ENCODE measurements at places on chromosomes 2 and 18.

- no peak for DNase-seq
Observed at GRCh38 chr2:51350100-51350499, 318.2 kb upstream of the NRXN1 start.

- DNase-seq = no peak
Observed at GRCh38 chr2:191295088-191295487, 49.9 kb downstream of the MYO1B start.

GRCh38 chr2:8796878-8797550, 40.4 kb downstream of the KIDINS220 start:
- no peak for DNase-seq

- no peak for DNase-seq
Observed at GRCh38 chr18:55395799-55396198, 192.2 kb downstream of the TCF4 start.

DNA sequence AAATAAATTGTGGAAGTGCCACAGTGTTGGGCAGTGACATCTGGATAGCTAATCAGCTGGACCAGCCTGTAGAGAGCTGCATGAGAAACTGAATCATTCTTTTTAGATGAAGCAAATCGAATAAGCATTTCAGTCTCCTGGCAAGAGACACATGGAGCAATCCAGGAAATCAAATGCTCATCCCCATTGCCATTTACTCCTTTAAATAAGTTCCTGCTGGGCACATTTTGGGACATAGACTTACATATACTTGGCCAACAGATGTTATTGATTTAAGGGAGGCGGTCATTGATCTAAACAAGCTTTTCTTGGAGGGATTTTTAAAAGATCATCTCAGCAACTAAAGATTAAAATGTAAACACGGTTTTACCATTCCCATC, 307.1 kb downstream of the STK39 start:
- DNase-seq = no peak

DNA sequence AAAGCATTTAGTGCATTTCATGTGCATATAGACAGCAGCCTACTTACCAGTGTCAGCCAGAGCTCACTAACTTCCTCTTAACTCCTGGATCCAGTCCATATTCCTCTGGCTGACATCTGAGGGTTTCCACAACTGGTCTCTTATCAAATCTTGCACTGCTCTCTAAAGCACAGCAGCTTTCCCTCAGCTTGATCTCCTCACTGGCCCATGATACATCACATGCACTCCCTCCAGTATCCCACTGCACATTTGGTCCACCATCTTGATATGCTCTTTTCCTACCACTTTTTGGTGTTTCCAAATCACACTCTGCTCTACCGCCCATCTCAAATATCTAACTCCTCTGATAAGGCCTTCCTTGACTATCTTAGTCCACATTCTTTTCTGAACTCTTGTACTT, 105.0 kb upstream of the ZFP36L2 start:
- no peak for DNase-seq

GRCh38 chr2:146227152-146228019, 1617.4 kb upstream of the ACVR2A start:
- DNase-seq = no peak

GRCh38 chr18:6333981-6334380, 80.7 kb downstream of the L3MBTL4 start:
- DNase-seq = no peak

DNA sequence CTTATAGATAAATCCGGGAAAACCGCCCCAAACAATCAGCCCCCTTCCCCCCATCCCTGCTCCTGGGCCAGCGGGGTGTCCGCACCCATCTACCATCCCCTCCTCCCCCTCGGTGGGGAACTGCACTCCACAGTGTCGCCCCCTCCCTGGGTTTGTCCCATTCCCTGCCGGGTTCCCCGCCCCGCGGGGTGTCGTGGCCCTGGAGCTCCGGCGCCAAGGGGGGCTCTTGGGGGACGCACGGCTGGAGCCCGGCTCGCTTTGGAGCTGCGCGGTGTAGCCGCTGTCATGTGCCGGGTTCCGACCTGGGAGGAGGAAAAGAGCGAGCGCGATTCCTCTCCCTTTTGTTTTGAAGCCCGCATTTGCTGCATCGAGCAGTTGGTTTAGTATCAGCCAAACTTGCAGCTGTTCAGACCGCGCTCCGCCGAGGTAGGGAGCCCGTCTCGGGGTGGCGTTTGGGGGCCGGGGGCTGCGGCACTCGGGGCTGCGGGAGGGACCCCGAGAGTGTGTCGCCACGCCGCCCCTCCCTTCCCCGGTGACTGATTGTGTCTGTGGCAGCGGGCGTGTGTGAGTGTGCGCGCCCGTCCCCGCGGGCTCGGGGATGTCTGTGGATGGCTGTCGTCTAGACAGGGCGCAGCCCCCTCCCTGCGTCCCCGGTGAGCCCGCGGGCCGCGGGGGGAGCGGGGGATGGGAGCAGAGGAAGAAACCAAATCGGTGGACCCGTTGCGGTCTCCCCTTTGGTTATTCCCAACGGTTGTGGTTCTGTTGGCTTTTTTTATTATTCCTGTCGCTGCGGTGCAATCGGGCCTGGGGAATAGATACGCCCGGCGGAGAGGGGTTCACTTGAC, 797 bp downstream of the CTIF start:
- no peak for DNase-seq

GRCh38 chr2:176733698-176734430, 464.6 kb downstream of the MTX2 start:
- DNase-seq = no peak

DNA sequence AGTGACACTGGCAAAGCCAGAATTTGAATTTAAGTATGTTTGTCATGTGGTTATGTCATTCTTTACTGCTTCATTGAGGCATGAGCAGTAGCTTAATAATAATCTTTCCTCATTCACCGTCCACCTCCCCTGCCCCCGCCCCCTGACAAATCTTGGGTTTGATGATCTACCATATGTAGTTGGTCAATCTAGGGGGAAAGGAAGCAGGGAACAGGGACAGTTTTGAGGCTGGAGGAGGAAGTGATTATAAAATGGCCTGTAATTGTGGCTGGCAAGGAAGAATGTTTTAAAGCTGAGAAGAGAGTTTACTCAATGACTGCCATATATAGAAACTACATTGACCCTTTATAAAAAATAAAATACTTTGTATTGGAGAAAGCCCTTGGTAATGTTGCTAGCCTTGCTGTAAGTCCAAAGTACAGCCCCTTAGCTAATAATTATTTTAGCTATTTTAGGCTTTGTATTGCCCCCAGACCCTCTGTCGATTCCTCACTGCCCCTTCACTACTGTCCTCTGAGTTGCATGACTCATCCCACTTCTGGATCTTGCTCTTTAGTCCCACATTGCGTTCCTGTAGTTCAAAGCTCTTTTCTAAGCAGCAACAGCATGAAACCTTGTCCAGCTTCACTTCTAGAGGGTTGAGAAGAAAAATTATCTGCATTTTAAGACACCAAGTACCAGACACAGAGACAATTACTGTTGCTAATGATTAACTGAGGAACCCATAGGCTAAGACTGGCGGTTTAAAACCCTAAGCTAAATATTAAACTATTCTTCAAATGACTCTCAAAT, 38.4 kb downstream of the PELI1 start:
- no peak for DNase-seq

- no peak for DNase-seq
Observed at GRCh38 chr2:187580462-187581124, 26.4 kb upstream of the TFPI start.

DNA sequence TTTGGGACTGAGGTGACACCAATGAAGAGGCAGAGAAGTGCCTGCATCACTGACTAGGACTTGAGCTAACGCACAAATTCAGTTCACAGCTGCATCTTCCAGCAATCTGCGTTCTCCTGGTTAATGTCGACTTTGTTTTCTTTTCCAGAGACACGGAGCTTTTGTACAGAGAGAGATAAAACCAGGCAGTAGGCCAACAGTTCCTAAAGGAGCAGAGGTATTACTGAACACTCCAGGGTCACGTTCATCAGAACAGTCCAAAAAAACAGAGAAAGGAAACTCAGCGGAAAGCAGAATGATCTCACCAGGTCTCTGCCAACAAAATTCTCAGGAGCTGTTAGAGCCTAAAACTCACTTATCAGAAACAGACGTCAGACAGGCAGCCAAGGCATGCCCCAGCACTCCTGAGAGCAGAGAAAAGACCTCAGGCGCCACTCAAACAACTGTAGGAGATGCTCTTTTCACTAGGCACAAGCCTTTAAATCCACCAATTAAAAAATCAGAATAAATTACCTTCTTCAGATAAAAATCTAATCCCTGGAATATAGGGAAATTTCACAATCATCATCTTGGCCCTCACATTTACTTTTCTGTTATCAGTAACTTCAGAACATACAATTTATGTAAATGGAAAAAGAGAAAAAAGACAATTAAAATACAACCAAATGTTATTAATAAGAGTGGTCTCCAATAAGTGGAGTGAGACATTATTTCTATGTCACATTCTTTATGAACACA, 95.9 kb upstream of the SPTBN1 start:
- no peak for DNase-seq

DNA sequence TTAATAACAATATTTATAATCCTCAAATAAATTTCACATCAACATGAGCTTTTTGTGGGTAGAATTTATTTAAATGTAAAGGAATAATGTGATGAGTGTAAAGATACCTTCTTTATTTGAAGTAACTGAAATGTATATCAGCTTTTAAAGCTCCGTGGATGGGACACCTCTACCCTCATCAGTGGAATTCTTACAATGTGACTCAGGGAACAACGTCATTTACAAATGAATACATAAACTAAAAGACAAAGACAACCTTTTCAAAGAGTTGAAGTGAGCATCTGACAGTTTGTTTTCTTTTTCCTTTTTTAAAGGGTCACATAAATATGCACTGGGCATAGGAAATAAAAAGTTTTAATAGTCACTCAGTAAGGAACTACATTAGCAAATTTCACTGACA, 1127.0 kb upstream of the CRIM1 start:
- no peak for DNase-seq

DNA sequence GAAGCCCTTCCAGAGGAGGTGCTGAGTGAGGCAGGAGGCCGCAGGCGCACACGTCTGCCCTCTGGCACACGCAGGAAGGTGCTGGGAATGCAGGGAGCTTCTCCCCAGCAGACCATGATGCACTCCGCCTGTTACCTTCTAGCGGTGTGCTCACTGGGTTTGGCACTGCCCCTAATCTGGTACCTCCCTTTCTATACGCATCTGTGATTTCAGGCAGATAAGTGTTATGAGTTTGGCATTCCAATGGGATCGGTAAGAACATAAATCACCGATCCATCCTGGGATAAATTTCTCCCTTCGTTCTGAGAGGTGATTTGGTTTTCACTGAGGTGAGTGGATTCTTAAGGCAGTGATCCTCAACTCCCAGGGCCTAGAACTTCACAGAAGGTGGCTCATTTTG, 34.6 kb downstream of the ODC1 start:
- DNase-seq = no peak

DNA sequence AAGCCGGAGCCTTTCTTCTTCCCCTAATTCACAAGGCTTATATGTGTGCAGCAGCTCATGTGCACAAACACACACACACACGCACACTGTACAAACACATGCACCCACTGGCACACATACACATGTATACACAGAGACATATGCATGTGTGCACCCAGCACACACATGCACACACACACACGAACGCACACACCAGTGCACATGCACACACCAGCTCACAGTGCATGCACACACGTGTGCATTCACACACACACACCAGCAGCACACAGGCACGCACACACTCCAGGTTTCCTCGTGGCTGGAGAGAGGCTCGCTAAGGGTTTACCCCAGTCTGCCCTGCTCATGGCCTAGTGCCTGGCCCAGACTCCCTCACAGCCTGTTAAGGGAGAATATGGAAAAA, 234.0 kb downstream of the EIPR1 start:
- DNase-seq = no peak

DNA sequence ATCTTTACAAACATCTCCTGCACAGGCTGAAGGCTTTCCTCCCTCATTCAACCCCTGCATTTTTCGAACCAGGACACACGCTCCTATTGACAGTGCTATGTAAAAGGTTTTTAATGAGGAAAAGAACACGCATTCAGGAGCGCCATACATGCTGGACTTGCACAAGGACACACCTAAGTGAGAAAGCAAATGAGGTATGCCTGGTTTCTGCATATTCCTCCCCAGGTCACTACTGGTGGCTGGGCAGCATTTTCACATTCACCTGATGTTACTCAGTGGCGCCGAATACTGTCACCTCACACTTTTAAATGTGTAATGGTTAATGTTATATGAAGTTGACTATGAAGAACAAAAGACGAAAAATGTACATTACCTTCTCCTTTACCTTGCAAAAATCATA, 150.6 kb downstream of the ANTXR1 start:
- DNase-seq = no peak

DNA sequence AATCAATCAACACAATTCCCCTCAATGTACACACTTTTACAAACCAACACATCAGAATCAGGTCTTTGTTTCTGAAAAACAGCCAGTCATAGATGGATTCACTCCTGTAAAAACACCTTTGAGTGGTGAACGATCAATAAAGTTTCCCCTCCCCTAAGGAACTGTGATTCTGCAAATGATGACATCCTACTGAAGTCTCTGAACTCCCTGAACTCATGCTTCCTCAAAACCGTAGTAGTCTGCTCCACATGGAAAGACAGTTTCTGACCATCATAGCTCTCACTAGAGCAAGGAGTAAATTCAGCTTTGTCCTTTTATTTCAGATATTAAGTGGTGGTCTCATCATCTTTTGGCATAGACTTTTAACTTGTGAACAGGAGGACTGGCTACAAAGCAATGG, 43.5 kb upstream of the ACTR3 start:
- no peak for DNase-seq

DNA sequence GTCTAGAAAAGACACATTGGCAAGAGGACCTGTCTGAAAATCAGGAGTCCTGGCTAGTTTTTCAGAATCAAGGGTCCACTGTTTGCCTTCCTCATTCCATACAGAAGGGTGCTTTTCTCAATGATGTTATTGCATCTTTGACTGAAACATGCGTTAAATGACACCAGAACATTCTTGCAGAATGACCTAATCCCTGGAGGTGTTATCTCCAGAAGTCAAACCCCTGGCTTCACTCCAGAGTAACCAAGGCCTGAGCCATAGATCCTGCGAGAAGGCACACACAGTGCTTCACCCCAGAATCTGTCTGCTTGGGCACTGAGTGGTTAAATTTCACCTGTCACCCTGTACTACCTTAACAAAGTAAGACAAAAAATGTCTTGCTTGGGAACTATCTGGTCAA, 1055.2 kb upstream of the FANCL start:
- DNase-seq = no peak

DNA sequence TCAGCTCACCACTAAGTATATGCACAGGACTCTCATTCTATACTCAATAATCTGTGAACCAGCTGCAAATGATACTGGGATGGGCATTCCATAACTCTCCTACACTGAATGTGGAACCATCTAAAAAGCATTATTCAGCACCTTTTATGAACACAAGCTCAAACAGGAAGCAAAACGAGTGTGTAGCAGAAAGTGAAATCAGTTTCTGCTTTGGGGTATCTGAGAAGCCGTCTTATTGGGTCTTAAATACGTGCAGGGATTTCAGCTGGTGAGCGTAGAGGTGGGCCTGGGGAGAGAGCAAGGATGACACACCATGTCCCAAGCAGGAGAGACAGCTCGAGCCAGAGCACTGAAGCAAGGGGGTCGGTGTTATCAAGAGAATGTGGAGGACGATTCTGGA, 120.0 kb upstream of the TTN start:
- no peak for DNase-seq

- DNase-seq = no peak
Observed at GRCh38 chr2:234635284-234635683, 138.4 kb upstream of the ARL4C start.

GRCh38 chr2:28497206-28497605, 1.3 kb downstream of the PLB1 start:
- no peak for DNase-seq

GRCh38 chr2:142682528-142682927, 194.9 kb upstream of the KYNU start:
- DNase-seq = no peak

- DNase-seq = no peak
Observed at GRCh38 chr2:112168422-112169124, 30.4 kb downstream of the FBLN7 start.

Data from stimulated activated CD4-positive, alpha-beta T cell treated with anti-CD3 and anti-CD28 coated beads, Interleukin-4, amount 100 ng/mL, for 48 hours (primary cell).